ENCODE measurements at places on chromosomes 3 and 15.

- DNase-seq = no peak
Measured at GRCh38 chr3:141388823-141389621, 20.7 kb downstream of the ZBTB38 start.

DNA sequence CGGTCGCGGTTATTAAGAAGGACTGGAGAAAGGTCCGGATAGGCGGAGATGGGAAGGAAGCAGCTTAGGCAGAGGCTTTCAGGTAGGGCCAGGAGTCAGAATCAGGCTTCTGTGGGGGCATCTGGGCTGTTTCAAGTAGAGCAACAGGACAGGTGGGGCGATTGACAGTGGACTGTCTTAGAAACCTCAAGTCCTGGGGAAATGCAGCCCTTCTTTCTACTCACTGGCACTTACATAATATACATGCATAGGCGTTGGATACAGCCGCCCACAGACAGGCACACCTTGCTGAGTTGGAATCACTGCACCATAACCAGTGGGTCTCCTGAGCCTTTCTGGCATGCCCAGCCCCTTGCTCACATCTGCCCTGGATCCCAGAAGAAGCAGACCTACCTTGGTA is 730 bp downstream of the MYD88 start:
- DNase-seq = no peak

- DNase-seq = no peak
Measured at GRCh38 chr3:129122412-129123011, 908 bp upstream of the RAB43 start.

DNA sequence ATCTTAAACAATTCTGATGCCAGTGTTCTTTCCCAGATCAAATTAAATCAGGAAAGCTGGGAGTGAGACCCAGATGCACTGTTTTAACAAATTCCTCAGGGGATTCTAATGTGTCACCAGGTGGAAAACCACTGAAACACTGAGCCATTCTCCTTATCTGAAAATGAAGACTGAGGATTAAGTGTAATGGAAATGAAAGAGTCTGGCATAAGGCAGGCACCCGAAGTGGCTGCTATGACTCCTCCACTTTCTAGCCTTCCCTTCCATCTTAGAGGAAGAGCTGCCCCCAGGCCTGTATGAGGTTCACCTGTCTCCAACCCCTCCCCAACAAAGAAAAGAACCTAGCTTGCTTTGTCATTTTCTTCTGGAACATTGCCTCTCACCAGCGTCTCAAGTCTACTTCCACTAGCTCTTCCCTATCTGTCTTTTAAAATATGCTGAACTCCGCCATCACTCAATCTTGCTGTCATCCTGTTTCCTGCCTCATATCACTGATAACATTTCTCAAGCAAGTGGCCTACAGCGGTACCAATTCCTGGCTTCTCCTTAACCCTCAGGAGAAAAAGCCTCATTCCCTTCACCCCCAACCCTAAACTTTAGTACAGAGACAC is 13.7 kb upstream of the ABHD2 start:
- DNase-seq = no peak

GRCh38 chr15:74233851-74234597 is 2.1 kb upstream of the CCDC33 start:
- no peak for DNase-seq

DNA sequence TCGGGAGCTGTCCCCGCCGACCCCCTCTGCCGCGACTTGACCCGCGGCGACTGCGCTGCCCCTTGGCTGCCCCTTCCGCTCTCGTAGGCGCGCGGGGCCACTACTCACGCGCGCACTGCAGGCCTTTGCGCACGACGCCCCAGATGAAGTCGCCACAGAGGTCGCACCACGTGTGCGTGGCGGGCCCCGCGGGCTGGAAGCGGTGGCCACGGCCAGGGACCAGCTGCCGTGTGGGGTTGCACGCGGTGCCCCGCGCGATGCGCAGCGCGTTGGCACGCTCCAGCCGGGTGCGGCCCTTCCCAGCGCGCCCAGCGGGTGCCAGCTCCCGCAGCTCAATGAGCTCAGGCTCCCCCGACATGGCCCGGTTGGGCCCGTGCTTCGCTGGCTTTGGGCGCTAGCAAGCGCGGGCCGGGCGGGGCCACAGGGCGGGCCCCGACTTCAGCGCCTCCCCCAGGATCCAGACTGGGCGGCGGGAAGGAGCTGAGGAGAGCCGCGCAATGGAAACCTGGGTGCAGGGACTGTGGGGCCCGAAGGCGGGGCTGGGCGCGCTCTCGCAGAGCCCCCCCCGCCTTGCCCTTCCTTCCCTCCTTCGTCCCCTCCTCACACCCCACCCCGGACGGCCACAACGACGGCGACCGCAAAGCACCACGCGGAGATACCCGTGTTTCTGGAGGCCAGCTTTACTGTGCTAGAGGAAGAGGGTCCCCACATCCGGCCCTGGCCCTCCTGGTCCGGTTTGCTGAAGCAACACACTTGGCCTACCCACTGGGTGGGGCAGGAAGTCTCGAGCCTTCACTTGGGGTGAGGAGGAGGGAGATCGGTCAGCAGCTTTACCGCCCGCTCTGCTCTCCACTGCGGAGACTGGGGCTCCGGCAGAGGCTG is at the start of gene RASSF1:
RASSF1 (minus strand) TSS at position 389 of the 882 bp plus-strand sequence; CDS start at position 358, 31 bp downstream.
- DNase-seq = peak; percentile 50

- no peak for DNase-seq
Measured at GRCh38 chr15:33968224-33968623, at the start of gene CHRM5. TSS of gene CHRM5 (plus strand) at chr15:33968497. CDS start at chr15:34062718, 94,221 bp downstream.

GRCh38 chr3:136914739-136915138 is 43.0 kb upstream of the IL20RB start:
- DNase-seq = no peak

DNA sequence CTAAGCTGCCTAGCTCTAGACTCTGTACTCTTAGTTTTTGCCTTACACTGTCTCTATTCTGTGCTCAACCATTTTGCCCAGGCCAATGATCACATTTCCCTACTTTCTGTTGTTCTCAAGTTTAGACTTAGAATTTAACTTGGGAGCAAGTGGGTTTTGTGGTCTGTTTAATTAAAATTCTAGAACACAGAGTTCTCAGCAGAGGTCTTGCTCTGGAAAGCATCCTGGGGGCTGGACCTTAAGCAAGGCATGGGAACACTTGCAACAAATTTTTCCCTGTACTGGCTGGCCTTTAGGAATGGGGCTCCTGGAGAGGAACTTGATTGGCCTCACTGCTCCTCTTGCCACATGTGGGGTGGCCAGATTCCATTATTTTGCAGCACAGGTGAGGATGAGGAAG is 236.3 kb upstream of the LRTM1 start:
- no peak for DNase-seq

- no peak for DNase-seq
Measured at GRCh38 chr3:54556630-54557029, 371.2 kb downstream of the LRTM1 start.

- no peak for DNase-seq
Measured at GRCh38 chr15:66099950-66100671, 153.4 kb downstream of the MEGF11 start.

- DNase-seq = no peak
Measured at GRCh38 chr15:27744641-27745040, 354.5 kb downstream of the OCA2 start.

DNA sequence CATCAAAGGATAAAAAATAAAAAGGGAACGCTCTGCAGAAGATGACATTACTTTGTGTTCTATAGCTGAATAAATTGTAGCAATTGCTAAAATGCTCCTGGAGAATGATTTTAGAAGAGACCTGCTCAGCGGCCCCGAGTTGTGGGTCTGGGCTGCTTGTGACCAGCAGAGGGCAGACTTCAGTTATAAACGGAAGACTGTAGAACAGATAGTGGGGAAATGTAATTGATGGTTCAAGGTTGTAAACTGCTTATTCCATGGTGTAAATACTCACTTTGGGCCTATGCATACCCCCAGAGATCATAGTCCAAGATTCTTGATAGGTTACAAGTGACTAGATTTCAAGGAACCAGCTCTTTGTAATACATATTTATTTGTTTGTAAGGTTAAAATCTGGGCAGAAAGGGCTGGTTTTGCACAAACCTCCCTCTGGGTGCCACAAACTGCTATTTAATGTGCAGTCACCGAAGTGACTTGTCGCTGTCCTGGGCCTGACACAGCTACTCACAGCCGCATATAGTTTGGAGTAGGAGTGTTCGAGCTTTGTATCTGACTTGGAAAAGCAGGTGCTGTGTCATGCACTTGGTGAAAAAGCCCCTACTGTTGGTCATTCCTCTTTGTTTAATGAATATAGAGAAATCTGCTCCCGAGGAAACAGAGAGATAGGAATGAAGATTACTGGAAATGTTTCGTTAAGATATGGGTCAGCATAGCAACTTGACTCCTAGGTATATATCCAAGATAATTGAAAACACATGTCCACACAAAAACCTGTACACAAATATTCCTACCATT is 34.7 kb upstream of the NDUFB4 start:
- DNase-seq = peak; percentile 47

DNA sequence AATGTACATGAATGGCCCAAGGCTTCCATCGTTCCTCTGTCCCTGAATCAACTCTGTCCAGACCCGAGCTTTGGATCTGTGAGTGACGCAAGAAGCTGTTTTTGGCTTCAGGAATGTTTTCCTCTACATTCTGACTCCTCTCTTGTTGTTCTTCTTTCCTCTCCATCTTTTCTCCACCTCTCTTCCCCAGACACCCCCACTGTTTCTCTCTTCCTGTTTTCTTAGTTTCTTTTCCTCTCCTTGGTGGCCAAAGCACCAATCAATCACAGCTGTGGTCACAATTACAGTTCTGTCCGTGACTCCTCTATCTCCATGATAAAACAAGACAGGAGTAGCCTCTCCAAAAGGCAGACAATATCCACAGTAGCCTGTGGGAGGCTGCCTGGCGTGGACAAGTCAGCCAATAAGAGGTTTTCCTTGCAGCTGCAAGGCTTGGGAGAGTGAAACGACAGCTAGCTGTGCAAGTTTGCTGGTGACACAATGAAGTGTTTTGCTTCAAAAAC is 4.9 kb upstream of the TMEM212 start:
- DNase-seq = no peak

- no peak for DNase-seq
Measured at GRCh38 chr3:172519740-172520139, 3.5 kb downstream of the TNFSF10 start.

DNA sequence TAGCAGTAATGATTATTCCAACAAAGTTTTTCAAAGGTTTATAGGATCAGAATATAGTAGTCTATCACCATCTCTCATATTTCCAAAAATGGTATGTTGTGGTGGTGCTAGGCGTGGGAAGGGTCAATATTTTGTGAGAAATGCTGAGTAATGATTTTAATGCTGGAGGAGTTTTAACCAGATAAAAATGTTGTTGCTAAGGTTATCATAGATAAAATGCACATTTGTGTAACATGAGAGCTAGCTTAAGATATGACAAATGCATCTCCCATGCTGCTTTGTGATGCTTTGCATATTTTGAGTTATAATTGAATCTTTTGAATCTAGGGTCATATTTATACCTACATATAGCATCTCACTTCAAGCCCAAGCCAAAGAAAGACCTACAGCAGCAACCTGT is 103.9 kb upstream of the ROBO1 start:
- DNase-seq = no peak

DNA sequence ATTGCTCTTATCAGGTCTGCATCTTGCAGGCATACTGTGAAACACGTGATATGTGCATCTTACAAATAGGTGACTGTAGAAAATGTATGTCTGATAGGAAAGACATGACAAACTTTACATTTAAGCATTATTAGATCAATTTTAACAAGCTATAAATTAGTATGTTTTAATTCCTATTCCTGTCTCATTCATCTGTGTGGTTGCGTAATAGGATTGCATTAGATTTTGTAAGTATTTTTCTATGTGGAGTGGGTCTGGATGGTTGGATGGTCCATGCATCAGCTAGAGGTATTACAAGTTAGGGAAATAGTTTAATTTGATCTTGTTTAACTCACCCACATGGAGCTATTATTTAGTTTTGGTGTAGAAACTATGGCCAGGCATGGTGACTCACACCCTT is 18.8 kb downstream of the ASTE1 start:
- DNase-seq = no peak

GRCh38 chr3:133882986-133883586 is 12.6 kb downstream of the RAB6B start:
- no peak for DNase-seq

DNA sequence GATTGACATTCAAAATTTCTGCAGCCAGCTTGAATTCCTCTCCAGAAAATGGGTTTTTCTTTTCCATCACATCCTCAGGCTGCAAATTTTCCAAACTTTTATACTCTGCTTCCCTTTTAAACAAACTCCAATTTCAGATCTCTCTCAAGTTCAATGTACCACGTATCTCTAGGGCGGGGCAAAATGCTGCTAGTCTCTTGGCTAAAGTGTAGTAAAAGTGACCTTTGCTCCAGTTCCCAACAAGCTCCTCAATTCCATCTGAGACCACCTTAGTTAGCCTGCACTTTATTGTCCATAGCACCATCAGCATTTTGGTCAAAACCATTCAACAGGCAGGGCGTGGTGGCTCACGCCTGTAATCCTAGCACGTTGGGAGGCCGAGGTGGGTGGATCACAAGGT is 46.7 kb downstream of the NIPA2 start:
- no peak for DNase-seq

GRCh38 chr3:112639455-112640225 is 1.3 kb downstream of the CCDC80 start:
- DNase-seq = no peak

DNA sequence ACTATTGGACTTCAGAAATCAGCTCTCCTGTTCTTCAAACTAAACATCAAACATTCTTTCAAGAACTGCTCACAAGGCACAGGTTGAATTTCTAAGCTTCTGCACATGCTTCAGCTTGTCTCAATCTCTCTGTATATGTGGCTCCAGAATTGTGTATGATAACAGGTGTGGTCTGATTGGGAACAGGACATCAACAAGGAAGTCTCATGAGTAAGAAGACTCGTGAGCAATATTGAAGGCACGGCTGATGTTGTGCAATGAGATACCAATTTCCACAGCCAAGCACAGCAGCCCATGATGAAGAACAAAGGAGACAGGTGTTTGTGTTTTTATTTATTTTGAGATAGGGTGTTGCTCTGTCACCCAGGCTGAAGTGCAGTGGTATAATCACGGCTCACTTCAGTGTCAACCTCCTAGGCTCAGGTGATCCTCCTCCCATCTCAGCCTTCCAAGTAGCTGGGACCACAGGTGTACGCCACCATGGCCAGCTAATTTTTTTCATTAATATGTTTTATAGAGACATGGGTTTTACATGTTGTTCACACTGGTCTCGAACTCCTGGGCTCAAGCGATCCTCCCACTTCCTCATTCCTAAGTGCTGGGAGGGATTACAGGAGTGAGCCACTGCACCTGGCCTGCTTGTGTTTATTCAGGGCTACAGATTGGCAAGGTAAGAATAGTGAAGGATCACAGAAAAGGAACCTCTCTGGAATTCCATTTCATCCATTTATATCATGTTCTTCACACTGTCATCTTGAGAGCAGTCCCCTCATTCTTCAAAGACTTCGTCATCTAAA is 32.2 kb upstream of the ABHD17C start:
- no peak for DNase-seq

DNA sequence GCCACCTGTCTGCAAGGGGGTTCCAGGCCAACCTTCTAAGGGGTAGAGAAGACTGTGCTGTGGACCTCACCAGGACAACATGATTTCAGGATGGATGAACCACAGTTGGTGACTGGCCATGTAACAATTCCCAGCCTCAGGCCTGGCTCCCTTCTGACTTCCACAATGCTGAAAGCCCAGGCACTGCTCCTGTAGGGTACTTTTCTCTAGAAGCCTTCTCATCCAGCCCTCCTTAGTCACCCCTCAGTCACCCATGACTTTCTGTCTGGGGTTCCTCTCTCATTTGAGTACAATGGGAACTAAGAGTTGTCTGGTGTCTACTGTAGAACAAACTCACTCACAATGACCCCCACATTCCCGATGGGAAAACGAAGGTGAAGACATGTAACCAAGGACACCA is 8.6 kb downstream of the ALS2CL start:
- no peak for DNase-seq

GRCh38 chr3:145971186-145971585 is 189.8 kb downstream of the PLOD2 start:
- DNase-seq = no peak
